ENCODE measurements at places on chromosomes 11 and 22.

GRCh38 chr11:4464216-4465159 is 15.4 kb downstream of the OR52K2 start:
- no peak for DNase-seq

DNA sequence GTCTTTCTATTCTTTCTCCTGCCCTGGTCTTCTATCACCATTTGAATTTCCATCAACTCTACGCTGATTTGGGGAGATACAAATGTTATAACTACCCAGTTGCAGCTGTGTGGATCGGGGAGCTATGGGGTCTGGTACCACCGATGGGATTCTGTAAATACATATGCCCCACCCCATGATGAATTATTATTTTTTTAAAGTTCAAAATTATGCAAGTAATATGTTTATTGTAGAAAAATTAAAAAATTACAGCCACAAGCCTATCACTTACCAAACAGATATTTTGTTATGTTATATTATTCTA is 52.4 kb upstream of the CLMP start:
- no peak for DNase-seq

GRCh38 chr22:40878922-40879321 is 17.0 kb upstream of the DNAJB7 start:
- DNase-seq = no peak

GRCh38 chr11:73393479-73394415 is 17.5 kb downstream of the RELT start:
- peak; percentile 57 for DNase-seq

GRCh38 chr11:76612226-76612625 is 58.3 kb downstream of the LRRC32 start:
- no peak for DNase-seq

- no peak for DNase-seq
Measured at GRCh38 chr11:48043991-48044512, 63.7 kb downstream of the PTPRJ start.

DNA sequence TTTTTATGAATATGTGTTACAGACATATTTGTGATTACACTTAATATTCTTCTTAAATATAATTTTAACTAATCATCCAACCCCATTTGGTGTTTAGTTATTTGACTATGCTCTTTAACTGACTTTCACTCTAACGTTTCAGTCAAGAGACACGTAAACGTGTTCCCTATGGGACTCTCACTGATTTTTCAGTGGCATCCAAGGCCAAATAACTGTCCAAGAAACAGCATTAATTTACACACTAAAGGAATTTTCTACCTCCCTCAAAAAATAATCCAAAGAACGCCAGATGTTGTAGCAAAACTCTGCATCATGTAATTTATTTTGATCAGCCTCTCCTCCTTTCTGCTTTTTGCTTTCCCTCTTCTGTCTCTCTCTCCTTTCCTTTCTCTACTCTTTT is 44.0 kb upstream of the NOX4 start:
- no peak for DNase-seq

DNA sequence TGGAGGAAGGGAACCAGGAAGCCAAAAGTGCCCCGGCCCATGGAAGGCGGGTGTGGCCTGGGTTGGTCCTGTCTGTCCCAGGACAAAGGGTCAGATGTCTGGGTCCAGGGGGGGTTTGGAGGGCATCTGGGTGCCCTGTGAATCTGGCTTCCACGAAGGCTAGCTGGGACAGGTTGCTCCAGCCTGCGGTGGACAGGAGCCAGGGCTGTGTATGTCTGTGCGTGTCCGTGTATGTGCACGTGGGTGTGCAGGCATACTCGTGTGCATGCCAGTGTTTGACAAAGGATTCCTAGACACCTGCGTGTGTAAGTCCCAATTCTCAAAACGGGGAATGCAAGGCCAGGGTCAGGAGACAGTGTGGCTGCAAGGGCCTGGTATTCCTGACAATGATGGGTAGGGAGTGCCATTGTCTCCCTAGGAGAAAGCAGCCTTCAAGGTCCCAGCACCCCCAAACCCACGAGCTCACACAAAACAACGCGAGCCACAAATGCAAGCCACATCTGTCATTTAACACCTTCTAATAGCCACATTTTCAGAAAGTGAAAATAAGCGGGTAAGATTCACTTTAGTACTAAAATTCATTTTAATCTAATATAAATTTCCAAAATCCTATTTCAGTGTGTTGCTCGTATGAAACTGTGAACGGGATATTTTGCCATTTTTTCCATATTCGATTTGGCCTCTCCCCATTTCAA is 78.4 kb upstream of the WNT7B start:
- DNase-seq = no peak

- DNase-seq = no peak
Measured at GRCh38 chr11:93361435-93361834, 30.9 kb downstream of the DEUP1 start.
